Vagina (tissue), 2 donors: ENCODE measurements at places on chromosomes 5 and 9. TPM values are rescaled to one million over a fixed set of nuclear protein-coding genes. Genes with fewer than 3 reads are reported as not detected.

ANKRD18A gene
- total RNA-seq, result 1.5 TPM

DNA sequence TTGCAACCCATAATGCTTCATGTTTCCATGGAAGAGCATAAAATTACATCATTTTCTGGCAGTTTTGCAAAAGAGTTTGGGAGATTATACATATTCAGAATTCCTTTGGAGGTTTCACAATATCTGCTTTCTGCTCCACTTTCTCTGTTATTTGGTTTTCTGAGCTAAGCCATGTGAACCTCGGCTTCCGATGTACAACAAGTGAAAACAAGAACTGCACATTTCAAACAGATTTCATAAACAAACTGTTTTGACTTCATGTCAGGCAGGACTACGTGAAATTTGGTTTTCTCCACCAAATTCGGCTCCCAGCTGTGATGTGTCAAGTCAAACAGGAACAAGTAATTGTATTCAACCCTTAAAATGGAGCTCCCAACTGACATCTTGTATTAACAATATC lies 609.8 kb downstream of the IRX1 start:
- no peak for DNase-seq

DNA sequence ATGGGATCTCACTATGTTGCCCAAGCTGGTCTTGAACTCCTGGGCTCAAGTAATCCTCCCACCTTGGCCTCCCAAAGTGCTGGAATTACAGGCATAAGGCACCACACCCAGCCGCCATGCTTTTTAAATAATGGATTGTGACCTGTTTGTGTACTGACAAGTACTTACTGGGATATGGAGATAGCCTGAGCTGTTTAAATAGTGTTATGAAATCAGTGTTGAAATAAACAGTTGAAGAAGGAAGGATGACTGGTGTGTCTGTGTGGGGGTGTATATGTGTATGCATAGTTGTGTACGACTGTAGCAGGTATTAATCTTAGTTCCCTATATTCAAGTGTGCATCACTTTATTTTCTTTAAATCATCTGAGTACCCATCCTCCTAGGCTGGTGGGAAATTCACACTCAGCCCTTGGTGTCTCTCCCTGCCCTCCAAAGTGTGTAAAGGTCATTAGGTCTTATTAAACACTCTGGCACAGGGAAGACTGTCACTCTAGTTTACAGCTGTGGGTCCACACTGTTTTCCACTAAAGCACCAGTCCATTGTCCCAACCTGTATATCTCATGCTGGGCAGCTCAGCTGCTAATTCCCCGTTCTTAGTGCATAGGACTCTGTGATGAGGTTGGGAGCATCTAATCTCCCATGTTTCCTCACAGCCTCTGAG lies 91.0 kb downstream of the SNX18 start:
- no peak for DNase-seq

UBTD2 gene
- 22.8 TPM for total RNA-seq

HMMR gene
- total RNA-seq, result 9.3 TPM

PBX3 gene
- total RNA-seq, result 82.3 TPM

PCDHB12 gene
- 2.5 TPM for total RNA-seq

DNA sequence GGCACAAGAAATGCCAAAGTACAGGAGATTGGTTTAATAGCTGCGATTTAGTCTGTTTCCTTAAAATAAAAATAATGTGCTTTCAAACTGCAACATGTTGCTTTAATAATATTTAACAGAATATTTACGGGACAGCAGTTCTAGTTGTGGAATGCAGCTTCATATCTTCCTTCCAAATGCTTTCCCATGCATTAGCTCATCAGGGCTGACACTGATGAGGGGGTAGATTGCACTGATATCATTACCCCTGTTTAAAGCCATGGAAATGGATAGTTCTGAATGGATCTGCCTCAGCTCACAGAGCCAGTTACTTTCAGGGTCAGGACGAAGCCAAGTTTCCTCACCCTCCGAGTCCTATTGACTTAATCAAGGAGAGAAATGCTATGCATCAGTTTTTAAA lies 93.2 kb upstream of the OSMR start:
- DNase-seq, result no peak

DNA sequence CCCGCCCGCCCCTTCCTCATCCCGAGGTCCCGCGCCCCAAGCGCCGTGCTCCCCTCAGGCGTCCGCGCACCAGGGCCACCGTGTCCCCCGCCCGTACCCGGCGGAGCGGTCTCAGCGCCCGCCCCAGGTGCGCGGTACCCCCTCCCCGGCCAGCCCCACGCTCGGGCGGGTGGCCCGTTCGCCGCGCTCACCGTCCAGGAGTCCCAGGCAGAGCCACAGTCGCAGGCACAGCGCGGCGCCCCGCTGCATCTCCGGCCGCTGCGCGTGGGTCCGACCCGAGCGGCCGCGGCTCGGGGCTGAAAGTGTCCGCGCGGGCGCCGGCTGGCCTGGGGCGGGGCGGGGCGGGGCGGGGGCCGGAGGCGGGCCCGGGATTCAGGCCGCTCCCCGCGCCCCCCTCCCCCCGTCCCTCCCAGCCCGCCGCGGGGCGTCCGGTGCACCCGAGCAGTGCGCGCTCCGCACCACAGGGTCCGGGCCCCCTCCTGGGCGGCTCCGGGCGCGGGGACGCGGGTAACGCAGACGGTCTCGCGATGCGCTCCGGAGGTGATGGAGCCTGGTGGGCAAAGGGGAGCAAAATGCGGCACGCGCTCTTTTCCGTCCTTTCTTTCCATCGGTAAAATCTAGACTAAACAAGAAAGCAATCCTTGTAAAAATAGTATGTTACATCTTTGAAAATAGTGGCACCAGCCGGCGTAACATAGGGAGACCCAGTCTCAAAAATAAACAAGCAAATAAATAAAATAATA lies at the start of gene FLT4:
TSS of gene FLT4 (minus strand) at position 304 of the 743 bp plus-strand sequence. CDS start at position 249, 55 bp downstream.
- DNase-seq, result no peak

GRCh38 chr5:115295777-115296123 lies 704 bp downstream of the CCDC112 start:
- DNase-seq, result no peak

DNA sequence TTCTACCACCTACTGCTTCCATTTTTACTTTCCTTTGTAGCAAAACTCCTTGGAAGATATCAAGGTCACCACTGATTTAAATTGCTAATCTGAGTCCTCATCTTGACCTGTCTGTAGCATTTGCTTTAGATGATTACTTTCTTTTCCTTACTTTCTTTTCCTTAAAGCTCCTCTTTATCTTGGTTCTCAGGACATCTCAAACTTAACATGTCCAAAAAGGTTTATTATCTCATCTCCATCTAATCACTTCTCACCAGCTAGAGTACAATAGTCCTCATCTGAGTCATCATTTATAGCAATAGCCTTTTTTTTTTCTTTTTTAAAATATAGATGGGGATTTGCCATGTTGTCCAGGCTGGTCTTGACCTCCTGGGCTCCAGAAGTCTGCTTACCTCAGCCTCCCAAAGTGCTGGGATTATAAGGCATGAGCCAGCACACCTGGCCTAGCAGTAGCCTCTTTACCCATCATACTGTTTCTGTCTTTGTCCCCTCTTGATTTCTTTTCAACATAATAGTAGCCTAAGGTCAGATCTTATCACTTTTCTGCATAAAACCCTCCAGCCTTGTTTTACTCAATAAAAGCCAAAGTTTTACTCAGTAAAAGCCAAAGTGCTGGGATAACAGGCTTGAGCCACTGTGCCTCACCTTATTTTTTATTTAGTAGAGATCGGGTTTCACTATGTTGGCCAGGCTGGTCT lies 32.9 kb upstream of the GPR21 start:
- no peak for DNase-seq

- no peak for DNase-seq
Measured at GRCh38 chr9:7368410-7369292, 430.9 kb downstream of the DMAC1 start.

ITGA2 gene
- 18.4 TPM for total RNA-seq

DNA sequence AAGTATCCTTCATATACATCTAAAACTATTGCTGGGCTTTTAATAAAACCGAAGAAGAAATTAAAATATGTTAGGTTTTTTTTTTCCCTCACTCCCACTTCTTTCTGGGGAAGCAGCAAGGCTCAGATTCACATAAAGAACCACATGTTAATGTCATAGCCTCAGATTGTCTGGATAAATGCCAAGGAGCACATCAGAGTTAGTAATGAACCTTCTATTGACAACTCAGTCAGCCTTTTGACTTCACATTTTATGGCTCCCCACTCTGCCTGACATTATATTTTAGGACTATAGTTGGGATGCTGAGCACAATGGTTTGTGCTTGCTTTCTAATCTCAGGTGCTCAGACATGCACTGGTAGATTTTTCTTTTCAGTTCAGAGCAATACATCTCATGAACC lies 21.8 kb downstream of the DMAC1 start:
- no peak for DNase-seq
